ENCODE measurements at places on chromosomes 7 and 10.

DNA sequence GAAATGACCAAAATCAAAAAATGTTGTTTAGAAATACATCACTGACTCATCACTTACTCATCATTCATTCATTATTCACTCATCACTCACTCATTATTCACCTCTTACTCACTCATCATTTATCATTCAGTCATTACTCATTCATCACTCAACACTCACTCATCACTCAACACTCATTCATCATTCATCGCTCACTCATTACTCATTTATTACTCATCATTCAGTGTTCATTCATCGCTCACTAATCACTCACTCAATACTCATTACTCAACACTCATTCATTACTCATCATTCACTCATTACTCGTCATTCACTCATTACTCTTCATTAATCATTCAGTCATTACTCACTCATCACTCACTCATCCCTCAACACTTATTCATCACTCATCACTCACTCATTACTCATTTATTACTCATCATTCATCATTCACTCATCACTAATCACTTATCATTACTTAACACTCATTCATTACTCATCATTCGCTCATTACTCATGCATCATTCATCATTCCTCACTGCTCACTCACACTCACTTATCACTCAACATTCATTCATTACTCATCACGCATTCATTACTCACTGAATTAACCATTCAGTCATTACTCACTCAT is 238.5 kb downstream of the ADARB2 start:
- no peak for DNase-seq

DNA sequence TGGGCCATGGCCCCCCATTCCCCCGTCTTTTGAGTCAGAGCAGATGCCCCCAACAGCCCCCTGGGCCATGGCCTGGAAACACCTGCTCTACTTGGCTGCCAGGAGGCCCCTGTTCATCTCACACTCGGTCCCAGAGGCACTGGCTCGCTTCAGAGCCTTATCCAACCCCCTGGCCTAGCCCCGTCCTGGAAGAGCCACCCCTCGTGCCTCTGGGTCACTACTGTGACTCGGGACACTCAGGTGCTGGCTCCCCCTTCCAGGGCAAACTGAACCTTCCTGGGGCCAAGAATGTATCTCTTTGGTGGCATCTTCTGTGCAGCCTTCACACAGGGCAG is 7.0 kb downstream of the POLR2J start:
- DNase-seq: no peak

DNA sequence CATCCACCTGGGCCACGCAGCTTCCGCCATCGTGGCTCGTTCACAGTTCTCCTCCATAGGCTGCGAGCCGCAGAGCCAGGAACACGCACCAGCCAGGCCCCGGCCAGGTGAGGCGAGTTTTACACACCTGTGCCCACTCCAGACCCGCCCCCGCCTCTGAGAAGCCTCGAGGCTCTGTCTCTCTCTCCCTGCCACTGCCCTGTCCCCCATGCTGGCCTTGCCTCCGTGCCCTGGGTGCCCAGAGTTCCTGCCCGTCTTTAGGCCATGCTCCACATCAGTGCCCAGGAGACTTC is 142.2 kb downstream of the SLIT1 start:
- no peak for DNase-seq

DNA sequence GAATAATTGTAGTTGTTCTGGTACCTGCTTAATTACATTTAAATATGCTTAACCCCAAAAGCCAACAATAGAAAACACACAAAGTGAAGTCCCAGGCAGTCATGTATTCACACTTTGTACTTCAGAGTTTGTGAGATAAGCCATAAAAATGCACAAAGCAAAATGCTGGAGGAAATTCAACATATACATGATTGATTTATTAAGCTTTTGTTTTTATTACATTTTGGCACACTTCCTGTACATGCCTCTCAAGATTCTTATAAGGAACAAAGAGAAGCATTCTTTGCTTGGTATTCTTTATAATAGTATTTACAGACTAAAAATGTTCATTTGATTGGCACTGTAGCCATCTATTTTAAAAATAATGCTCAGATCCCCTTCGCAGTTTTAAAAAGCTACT is 107.7 kb upstream of the ANK3 start:
- no peak for DNase-seq

GRCh38 chr10:125015356-125015944 is 73.5 kb downstream of the ZRANB1 start:
- DNase-seq: no peak

DNA sequence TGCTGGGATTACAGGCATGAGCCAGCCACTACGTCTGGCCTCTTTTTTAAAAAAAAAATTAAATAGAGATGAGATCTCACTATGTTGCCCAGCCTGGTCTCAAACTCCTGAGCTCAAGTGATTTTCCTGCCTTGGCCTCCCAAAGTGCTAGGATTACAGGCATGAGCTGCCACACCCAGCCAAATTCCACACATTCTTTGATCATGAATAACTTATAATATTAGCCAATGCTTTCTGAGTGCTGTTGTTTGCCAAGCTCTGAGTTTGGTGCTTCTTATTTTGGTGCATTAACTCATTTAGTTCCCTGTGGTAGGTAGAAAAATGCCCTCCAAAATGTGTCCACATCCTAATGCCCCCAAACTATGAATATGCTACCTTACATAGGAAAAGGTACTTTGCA is 47.2 kb upstream of the MKI67 start:
- DNase-seq: no peak

DNA sequence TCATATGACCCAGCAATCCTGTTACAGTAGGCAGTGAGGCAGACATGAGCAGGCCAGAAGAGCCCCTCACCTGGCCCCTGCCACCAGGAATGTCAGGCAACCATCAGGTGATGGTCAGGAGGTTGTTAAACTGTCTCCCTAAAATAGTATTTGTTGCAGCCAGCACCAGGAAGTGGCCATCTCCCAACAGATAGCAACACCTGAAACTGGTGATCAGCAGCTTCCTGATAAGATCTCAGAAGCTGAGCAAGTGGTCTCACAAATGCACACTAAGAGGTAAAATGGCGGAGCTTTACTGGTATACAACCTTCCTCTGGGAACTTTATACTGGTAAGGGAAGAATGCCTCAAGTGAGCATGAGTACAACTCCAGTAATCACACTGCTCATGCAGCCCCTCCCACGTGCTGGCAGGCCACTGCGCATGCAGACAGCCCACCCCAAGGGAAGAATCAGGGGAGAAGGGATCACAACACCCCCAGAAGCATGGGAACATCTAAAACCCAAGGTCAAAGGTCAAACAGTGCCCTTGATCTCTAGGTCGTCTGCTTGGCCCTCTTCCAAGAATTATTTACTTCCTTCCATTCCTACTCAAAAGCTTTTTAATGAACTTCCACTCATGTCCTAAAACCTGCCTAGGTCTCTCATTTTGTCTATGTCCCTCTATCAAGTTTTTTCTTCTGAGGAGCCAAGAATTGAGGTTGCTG is 133.5 kb downstream of the DOCK4 start:
- DNase-seq: no peak

Data from naive thymus-derived CD4-positive, alpha-beta T cell (primary cell).